ENCODE measurements at places on chromosomes 1 and 21.

- no peak for DNase-seq
These were observed 27.7 kb downstream of the SPATA45 start for GRCh38 chr1:212819726-212820125.

DNA sequence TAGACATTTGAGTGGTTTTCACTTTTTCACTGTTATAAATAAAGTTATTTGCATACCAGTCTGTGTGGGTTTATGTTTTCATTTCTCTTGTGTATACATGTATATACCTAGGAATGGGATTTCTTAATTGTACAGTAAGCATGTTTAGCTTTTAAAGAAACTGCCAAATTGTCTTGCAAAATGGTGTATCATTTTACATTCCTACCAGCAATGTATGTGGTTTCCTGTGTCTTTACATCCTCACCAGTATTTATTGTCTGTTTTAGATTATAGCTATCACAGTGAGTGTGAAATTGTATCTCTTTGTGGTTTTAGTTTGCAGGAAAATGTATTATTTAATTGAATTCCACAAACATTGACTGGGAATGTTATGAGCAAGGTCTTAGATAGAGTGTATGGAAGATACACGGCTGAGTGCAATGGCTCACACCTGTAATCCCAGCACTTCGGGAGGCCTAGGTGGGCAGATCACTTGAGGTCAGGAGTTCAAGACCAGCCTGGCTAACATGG lies 57.3 kb downstream of the MACF1 start:
- no peak for DNase-seq

DNA sequence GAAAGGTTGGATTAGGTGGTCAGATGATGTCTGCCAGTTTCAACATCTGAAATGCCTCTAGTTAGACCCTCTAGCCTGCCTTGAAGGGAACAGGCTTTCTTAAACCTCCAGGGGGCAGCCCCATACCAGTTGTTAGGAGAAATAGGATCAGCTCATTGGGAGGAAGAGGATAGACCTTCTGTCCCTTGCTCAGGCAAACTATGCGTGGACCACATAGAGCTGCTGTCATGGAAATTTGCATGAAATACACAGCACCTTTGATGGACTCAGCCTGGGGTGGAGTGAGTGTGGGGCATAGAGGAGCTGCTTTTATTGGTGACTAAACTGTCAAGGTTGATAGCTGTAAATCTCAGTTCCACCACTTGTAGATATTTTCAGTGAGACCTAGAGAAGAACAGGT lies 38.4 kb upstream of the SPAG17 start:
- DNase-seq = no peak

GRCh38 chr1:18778437-18778836 lies 81.0 kb downstream of the TAS1R2 start:
- peak; percentile 18 for DNase-seq

DNA sequence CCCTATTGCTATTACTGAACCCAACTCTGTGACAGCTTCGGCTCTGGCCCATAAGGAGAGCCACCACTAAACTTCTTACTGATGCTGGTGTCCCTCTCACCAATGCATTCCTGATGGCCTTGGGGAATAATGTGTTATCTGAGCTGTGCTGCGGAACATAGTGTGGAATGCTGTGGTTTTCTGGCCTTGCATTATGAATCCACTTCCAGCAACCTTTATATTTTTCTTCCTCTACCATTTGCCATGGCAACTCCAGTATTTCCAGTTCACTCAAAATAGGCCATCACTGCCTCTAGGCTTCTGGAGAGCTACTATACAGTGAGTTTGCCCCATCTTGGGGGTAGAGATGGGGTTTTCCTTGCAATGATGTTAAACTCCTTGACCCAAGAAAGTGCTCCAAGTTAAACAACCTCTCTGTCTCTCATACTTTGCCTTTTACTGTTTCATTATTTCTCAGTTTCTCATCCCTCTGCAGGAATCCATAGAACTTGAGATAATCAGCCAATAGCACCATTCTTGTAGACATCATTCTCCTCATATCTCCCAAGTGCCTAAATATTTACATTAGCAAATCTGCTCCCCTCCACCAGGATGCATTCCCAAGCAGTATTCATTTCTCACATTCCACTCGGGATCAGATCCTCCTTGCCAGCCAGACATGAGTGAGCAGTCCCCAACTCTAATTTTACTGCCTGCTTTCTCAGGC lies 11.1 kb upstream of the RAVER2 start:
- DNase-seq = no peak

GRCh38 chr1:162984699-162985098 lies 84.5 kb upstream of the RGS4 start:
- no peak for DNase-seq

- no peak for DNase-seq
These were observed 120.0 kb downstream of the SETD4 start for GRCh38 chr21:35940074-35940927.

DNA sequence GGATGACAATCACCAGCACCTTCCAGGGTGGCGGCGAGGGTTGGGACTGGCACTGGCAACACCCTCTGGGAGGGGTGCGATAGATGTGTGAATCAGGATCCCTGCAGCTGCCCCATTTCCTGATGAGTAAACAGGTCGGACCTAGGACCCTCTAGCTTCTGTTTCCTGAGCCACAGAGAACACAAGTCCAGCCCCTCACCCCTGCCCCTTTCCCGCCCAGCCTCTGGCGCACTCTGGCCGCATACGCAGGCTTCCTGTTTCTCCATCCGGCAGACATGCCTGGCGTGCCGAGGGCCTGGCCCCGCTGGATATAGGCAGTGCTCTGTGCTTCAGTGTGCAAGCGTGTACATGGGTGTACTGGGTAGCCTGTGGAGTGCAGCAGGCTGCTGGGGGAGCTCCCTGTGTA lies 4.6 kb downstream of the PEAR1 start:
- no peak for DNase-seq

- no peak for DNase-seq
These were observed 65.5 kb upstream of the LAPTM5 start for GRCh38 chr1:30822966-30823581.

DNA sequence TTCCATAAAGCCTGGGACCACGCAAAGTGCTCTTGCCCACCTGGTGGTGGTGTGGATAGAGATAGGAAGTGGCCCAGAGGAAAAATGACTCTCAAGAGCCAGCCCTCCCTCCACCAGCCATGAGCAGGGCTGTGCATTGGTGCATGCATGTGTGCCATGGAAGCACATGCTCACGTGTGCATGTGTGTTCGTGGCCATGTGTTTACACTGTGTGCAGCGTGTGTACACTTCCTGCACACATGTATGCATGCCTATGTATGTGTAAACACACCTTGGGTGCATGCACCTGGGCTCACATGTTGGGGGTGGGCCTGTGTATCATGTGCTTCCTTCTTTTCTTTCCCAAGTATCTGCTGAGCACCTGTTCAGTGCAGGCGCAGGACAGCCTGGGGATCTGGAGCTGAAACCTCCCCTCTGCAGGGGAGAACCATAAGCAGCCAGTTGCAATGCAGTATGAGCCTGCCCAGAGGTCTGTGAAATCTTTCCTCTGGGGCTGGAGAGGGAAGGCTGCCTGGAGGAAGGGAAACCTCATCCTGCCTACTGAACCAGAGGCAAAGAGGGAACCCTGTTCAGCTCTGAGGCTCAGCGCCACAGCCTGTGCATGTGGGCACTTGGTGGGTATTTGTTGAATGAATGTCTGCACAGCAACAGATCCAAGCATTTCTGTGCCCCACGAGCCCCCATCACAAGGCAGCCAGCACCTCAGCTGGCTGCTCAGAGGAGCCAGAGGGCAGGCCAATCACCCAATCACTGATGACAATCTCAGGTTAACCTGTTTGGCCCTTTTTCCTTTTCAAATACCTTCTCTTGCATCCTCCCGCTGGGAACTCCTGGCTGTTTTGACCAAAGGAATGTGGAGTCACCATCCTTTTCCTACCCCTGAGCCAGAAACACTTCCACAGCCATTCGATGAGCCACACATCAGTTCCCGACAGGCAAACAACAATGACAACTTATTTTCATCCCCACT lies 327.0 kb downstream of the NPHP4 start:
- DNase-seq = peak; percentile 34

- peak; percentile 62 for DNase-seq
These were observed 19.3 kb downstream of the SERTAD4 start for GRCh38 chr1:210251680-210252490.

GRCh38 chr1:2788506-2789163 lies 12.9 kb downstream of the TTC34 start:
- DNase-seq = peak; percentile 56

- no peak for DNase-seq
These were observed 228.7 kb downstream of the BARHL2 start for GRCh38 chr1:90488451-90488850.

DNA sequence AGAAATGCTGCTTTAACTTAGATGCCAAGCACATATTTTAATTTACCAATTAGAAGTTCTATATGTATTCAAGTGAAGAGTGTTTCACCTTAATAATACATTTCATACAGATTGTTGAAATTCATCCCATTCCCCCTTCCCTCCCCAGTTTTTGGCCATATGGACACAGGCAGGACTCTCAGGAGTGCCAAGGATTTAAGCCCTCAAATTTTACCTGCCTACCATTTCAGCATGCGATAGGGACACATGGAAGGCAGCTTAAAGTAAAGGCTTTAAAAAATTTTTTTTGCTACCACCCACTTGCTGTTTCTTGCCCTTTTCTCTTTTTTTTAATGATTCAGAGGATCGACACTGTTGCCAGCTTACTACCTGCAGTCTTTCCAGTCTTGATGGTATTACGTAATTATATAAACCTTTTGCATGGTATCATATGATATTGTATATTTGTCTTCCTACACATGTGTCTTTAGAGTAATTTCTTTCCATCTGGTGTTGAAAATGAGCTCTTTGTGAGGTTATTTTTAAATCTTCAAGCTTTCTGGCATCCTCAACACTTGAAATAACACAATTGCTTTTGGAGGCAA lies 7.0 kb downstream of the EPB41 start:
- DNase-seq = no peak

DNA sequence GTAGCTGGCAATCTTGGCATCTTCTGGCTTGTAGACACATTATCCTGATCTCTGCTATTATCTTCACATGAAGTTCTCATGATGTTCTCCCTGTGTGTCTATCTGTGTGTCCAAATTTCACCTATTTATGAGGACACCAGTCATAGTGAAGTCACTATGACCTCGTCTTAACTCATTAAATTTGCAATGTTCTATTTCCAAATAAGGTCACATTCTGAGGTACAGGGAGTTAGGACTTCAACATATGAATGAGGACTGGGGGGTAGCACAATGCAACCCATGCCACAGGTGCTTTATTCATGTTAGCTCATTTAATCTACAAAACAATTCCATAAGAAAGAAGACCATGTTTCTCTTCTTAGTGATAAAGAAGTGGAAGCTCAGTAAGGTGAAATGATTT lies 206.2 kb upstream of the C8B start:
- no peak for DNase-seq

GRCh38 chr1:58997637-58998036 lies 213.8 kb upstream of the JUN start:
- no peak for DNase-seq

GRCh38 chr1:25631750-25632485 lies 15.3 kb downstream of the MAN1C1 start:
- no peak for DNase-seq

DNA sequence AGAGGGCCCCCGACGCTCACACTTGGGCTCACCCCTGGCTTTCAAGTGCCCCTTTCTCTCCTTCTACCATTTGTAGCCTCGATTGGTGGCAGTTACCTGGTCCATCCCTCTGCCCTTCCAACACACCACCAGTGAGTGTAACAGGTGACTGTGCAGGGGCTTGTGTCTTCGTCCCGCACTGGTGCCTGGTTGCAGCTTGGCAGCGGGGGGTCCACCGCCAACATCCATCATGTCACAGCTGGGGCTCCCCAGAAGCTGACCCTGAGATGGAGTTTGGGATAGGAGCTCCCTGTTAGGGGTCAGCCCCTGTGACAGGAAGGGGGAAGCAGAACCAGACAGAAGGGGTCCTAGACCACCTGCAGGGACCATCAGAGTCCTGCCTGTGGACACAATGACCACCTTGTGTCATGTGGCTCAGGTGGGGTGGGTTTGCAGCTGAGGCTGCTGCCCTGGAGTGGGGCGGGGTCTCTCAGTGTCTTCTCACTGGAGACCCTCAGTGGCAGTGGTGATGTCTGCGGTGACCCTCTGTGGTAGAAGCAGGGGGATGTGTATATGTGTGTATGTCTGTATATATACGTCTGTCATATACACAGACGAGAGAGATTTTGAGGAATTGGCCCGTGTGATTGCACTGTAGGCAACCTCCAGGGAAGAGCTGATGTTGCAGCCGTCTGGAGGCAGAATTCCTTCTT lies 3.6 kb upstream of the CALML6 start:
- peak; percentile 52 for DNase-seq

DNA sequence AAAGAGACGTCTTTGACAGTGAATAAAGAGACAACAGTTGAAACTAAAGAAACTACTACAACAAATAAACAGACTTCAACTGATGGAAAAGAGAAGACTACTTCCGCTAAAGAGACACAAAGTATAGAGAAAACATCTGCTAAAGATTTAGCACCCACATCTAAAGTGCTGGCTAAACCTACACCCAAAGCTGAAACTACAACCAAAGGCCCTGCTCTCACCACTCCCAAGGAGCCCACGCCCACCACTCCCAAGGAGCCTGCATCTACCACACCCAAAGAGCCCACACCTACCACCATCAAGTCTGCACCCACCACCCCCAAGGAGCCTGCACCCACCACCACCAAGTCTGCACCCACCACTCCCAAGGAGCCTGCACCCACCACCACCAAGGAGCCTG lies 68.5 kb downstream of the TPR start:
- DNase-seq = no peak

GRCh38 chr1:157782931-157783330 lies 6.0 kb upstream of the FCRL2 start:
- DNase-seq = no peak

GRCh38 chr21:37257511-37257966 lies 9.6 kb downstream of the VPS26C start:
- DNase-seq = peak; percentile 74

DNA sequence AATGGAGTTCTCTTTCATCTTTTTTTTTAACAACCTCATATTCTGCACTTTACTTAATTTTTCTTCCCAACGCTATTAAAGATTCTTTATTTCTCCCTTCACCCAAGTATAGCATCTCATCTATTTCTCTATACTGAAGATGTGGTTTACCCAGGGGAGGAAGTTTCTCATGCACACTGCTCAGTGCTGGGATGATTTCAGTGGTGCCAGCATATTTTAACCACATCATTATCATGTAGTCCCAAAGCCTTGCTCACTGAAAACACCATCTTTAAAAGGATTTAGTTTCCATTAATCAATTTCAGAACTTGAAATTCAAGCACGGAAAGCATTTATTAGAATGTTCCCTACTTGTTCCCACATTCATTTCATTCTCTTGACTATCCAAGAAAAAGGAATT lies 725.7 kb downstream of the USP25 start:
- no peak for DNase-seq

DNA sequence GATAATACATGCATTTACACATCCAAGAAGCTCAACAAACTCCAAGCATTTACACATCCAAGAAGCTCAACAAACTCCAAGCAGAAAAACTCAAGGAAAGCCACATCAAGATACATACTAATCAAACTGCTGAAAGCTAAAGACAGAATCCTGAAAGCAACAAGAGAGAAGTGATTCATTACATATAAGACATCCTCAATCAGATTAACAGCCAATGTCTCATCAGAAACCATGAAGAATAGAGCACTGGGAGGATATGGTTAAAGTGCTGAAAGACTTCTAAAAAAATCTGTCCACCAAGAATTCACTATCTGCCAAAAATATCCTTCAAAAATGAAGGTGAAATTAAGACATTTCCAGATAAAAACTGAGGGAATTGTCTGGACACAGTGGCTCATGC lies 45.7 kb upstream of the BATF3 start:
- DNase-seq = no peak

- no peak for DNase-seq
These were observed 124.7 kb downstream of the HIVEP3 start for GRCh38 chr1:41794031-41794430.
